Foreskin fibroblast (primary cell): ENCODE measurements at places on chromosomes 4 and X.

GRCh38 chr4:93072292-93072691, 756.3 kb upstream of the ATOH1 start:
- DNase-seq = no peak

DNA sequence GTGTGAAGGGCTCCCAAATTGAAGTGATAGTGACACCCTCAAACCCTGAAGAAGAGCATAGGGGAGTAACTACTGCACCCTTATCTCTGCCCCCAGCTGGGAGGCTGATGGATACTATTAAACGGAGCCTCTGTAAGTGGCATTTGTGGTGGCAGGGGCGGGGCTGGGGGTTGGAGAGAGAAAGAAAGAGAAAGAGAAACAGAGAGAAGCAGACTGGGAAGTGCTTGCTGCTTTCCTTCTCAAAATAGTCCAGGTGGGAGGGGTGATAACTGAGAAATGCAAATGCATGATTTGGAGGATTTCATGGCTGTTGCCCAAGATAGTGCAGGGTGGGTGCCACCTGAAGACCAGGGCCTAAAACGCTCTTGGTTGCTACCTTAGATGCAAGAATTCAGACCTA, 253.5 kb upstream of the GATB start:
- no peak for DNase-seq

DNA sequence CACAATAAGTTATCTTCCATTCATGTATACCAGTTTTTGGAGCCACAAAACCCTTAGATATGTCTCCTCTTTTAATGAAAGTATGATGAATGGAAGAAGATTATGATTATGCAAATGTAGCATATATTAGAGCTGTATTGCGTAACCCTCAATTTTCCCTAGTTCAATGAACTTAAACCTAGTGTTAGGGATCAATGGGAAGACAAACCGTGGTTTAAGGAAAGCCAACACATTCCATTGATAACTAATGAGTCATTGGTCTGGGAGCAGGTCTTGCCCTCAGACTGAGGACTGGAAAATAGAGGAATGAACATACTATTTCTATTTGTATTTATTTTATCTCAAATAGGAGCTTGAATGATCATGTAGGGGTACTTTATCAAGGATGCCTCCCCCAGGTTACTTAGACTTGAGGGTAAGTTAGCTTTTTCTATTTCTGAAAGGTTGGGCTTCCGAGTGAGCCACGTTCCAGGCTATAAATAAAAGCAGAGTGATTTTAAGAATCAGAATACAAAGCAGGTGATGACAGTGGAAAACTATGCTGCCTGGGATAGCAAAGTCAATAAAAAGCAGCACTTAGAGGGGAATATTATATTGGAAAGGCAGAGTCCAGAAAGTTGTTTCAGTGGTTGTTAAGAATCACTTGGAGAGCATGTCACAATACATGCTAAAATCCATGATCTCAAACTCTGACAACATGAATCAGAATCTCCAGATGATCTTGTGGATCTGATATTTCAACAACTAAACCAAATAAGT, 356.0 kb downstream of the ADAM29 start:
- peak; percentile 45 for DNase-seq

GRCh38 chrX:112866175-112866574, 25.5 kb upstream of the AMOT start:
- no peak for DNase-seq

- no peak for DNase-seq
Observed at GRCh38 chrX:65502618-65503017, 32.0 kb downstream of the LAS1L start.

GRCh38 chr4:109729117-109729717, 653 bp downstream of the PLA2G12A start:
- DNase-seq = peak; percentile 20

DNA sequence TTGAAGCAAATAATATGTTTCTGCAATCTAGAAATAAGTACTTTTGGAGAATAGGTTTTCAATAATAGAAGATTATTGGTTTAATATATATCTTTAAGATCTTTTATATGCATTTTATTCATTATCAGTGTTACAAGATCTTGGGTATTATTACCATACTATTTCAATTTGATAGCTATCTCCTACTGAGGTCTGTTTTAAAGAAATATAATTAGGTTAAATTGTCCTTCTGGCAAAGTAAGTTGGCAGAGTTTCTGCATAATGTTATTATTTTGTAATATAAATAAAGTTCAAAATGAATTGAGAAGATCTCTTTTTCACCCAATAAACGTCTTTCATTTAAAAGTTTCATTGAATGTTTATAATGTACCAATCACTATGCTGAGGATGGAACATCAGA, 443.7 kb downstream of the FAT4 start:
- DNase-seq = no peak

DNA sequence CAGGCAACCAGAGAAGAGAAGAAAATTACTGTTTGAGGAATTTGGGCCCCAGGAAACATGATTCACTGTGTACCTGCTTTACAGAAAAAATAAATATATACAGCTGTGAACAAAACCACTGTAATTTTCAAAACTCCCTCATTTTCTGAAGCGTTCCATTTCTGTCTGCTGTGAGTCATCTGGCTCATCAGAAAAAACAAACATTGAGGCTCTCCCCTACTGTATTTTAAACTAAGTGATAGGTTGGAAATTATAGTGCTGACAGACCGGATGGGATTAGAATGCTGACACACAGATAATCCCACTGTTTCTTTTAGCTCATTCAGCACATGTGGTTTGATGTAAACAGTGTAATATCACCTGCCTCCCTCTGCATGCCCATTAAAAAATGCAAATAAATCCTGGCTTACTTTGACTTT, 847.0 kb downstream of the TRIML1 start:
- peak; percentile 76 for DNase-seq

GRCh38 chr4:29970626-29971025, 749.5 kb upstream of the PCDH7 start:
- no peak for DNase-seq

- no peak for DNase-seq
Observed at GRCh38 chr4:101777431-101777830, 13.1 kb upstream of the BANK1 start.

DNA sequence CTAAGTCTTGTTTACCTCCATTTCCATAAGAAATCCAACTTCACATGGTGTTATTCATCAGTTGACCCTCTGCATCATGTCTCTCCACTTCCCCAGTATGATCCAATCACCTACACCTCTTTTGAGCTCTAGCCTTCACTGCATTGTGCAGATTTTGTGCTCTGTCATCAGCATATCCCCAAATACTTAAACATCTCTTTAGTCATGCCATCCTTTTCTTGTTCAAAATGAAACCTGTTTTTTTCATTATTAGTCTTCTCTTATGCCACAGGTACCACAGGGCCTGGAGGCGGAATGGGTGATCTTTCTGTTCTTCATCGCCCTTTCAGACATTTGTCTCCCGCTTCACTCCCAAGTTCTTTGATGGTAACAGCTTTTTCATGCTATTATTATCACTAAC, 382.7 kb upstream of the GALNTL6 start:
- no peak for DNase-seq

- no peak for DNase-seq
Observed at GRCh38 chrX:20140420-20140819, 1.2 kb downstream of the EIF1AX start.
